AG08396 (cell line): ENCODE measurements at places on chromosomes 11 and 22.

DNA sequence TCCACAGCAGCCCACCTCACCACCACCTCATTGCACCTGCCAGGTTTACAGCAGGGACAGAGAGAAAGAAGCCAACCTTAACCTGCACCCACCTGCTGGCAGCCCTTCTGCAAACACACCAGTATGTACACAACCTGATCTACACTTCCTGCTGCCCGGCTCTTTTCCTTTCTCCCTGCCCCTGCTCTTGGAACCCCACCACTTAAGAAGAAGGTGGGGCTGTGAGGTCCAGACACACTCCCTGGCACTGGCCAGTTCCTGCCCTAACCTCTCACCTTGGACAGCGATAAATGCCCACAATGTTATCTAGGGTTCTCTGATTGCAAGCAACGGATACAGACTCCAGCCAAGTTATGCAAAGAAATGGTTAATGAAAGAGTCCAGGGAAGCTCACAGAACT is 10.8 kb upstream of the SLC35C1 start:
- DNase-seq, result no peak

- no peak for DNase-seq
Measured at GRCh38 chr11:46658259-46658658, 40.9 kb downstream of the ATG13 start.

- no peak for DNase-seq
Measured at GRCh38 chr22:22887621-22888503, at the start of gene IGLL5. TSS of gene IGLL5 (plus strand) at chr22:22887816. CDS start at chr22:22888054, 238 bp downstream.

DNA sequence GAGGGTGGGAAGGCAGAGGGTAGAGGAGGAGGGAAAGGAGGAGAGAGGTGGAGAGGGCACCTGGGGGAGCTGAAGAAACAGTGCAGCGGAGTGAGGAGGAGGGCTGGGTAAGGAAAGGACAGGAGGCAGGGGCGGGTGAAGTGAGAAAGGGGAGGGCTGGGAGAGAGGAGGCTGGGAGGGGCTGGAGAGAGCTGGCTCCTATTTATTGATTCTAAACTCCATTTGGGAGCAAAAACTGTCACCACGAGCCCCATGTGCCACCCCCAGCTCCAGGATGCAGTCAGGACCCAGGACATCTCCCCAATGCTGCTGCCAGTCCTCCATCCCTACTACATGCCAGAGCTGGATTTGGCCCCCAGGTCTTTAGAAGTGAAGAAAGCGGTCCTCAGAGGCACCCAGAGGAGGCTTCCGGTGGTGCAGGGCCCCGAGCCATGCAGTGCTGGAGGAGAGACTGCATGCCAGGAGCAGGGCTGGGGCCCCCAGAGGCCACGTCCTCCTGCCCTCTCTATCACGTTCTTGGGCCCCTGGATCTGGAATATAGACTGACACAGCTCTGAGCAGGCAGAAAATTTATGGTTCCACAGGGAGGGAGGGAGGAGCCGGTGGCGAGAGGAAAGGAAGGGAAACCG is 53.7 kb downstream of the SLC22A12 start:
- DNase-seq, result peak; percentile 32

DNA sequence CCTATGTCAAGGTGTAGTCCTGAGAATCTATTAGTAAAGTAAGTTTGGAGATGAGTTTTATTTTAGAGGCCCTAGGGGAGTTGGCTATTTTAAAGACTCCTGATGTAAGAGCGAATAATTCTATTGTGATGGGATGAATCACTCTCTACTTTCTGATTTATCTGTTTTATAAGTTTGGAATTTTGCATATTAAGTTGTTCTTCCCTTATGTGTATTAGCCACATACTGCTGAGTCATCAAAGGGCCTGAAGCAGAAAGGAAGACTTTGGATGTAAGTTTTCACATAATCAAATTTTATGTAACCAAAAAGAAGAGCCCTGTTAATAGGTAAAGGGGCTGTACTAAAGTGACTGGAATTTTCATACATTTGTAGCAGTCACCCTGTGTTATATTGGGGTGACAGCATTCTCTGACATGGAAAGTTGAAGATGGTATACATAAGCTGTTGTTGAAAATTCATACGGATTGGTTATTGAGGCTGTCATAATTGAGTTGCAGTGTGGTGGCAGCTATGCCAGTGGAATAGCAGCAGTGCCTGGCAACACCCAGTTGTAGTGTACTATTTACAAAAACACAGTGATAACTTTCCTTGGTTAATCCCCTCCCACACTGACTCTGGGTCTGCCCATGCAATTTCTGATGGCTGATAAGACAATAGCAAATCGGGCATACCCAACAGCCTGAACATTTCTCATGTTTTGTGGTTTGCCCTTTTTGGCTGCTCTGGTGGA is 90.6 kb upstream of the NTM start:
- DNase-seq, result no peak

DNA sequence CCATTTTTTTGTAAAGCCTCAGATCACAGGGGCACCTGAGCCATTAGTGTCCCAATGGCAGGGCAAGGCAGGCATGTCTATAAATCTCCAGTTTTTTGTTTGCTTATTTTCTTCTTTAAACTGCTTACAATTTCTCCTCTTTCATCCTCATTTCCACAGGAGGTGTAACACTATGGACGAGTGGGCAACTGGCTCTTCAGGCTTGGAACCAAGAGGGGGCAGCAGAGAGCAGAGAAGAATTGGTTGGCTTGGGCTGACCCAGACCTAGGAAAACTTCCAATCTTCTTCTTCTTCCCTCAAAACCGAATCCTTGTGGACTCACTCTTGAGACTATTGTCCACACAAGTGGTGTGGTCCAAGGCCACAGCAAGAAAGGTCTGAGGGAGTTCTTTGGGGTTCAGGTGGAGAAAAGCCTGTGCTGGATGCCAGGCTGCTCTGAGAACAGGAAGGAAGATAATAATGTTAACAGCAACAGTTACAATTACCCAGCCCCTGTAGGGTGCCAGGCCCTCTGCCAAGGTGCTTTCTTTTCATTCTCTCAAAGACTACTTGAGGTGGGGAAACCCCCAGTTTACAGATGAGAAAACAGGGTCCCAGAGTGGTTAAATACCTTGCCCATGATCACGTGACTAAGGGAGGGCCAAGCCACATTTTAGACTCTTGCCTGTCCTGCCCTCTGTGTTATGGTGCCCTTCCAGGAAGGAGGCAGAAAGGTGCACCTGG is 70.7 kb upstream of the E2F8 start:
- peak; percentile 69 for DNase-seq

- DNase-seq, result peak; percentile 57
Measured at GRCh38 chr22:29772170-29772641, 5.0 kb downstream of the UQCR10 start.

GRCh38 chr11:70633610-70634009 is 235.3 kb downstream of the CTTN start:
- DNase-seq, result no peak

GRCh38 chr22:23001463-23001862 is 68.9 kb upstream of the GNAZ start:
- DNase-seq, result no peak

DNA sequence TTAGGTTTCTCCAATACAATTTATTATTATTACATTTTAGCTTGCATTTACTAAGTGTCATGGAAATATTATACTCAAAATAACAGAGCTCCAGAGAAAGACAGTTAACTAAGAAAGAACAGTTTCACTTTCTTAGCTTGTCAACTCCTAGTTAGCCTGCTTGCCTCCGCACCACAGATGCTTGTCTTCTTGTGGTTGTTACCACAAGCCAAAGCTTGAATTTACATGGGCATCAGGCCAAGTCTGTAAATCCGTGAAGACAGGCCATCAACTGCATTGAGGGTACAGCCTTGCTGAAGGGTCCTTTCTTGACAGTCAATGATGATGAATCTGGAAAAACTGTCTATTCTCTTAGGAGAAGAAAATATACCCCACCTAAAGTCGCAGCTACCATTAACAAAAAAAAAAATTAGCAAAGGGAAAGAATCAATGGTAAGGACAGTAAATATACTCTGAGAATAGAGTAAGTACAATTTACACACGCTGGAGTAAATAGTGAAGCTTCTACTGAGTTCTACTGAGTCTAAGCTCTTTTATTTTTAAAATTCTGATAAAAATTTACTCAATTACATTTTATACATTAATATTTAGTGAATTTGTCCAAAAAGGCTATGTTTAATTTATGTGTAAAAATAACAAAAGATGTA is 15.6 kb upstream of the DENND5A start:
- no peak for DNase-seq

- DNase-seq, result no peak
Measured at GRCh38 chr11:47932544-47932943, 47.8 kb upstream of the PTPRJ start.

DNA sequence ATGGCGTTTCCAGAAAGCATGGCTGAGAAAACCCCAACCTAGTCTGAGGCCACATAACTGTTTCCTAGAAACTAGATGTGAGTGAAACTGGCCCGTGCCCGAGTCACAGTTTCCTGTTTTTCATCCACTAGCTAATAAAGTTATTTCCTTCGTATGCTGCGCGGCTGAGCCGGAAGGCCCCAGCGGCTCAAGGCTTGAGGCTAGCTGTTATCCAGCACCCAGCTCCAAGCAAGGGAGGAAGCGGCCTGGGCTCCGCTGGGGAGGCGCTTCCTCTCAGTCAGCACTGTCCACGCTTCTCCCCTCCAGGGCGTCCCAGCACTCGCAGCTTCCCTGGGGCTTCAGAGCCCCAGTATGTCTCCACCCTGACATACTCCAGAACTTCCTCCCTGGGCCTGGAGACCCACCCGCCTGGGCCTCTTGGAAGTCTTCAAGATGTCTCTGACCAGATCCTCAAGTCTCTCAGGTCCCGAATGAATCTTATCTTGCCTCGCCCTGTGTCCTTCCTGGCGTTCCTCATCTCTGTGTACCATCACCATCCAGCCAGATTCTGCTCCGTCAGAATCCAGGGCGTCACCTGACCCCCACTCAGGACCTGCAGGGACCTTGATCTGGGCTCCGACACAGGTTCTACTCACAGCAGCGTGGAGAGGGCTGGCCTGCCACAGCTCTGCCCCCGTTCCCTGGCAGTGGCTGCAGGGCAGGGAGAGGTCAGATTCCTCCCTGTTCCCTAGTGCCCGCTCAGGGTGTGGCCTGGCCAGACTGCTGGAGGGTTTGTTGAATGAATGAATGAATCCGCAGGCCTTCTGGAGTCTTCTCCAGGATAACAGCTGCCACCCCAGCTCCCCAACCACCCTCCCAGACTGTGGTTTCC is 81.9 kb downstream of the LRRC32 start:
- no peak for DNase-seq

GRCh38 chr11:35559949-35560348 is 34.5 kb upstream of the PAMR1 start:
- no peak for DNase-seq

DNA sequence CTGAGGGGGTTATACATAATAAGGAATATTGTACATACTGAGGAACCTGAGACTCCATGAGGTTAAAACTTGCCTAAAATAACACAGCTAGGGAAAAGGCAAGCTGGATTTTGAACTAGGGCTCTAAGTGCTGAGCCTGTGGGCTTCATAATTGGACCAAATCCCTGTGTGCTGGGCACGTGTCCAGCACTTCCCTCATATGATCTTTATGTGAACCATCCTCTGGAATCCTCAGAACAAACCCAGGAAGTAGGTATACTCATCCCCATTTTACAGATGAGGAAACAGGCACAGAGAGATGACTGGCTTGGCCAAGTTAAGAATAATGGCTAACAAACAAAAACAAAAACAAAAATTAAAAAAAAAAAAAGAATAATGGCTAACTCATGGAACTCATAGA is 14.9 kb downstream of the RTN4RL2 start:
- no peak for DNase-seq

DNA sequence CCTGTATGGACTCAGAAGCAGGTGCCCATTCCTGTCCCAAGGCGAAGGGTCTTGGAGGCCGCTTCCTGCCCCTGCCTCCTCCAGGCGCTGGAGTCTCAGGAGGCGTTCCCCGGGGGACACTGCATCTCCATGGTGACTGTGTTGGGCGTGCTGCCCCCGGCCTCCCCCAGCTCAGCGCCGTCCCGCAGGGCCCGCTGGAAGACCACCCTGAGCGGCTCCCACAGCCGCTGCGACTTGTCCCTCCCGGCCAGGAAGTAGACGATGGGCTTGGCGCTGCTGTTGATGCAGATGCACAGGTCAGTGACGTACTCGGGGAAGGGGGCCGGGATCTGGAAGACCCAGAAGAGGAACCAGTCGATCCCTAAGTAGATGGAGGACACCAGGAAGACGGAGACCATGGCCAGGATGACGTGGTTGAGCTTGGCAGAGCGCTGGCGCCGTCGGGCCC is 7.8 kb downstream of the MRGPRF start:
- no peak for DNase-seq
